Activated CD4-positive, alpha-beta memory T cell treated with anti-CD3 and anti-CD28 coated beads, Interleukin-2, amount 10 ng/mL, durations not matched to agents 7 days and 5 days (primary cell): ENCODE measurements at places on chromosomes 4 and X. TPM values are rescaled to one million over a fixed set of nuclear protein-coding genes. Genes with fewer than 3 reads are reported as not detected.
A peak's percentile ranks its signal among the peaks of the same experiment; 100 is the strongest.

GSTCD gene
- total RNA-seq, result 9.9 TPM

TSR2 gene
- 26.2 TPM for total RNA-seq

GRCh38 chr4:152620915-152621314 lies 58.9 kb downstream of the TMEM154 start:
- DNase-seq, result no peak

DNA sequence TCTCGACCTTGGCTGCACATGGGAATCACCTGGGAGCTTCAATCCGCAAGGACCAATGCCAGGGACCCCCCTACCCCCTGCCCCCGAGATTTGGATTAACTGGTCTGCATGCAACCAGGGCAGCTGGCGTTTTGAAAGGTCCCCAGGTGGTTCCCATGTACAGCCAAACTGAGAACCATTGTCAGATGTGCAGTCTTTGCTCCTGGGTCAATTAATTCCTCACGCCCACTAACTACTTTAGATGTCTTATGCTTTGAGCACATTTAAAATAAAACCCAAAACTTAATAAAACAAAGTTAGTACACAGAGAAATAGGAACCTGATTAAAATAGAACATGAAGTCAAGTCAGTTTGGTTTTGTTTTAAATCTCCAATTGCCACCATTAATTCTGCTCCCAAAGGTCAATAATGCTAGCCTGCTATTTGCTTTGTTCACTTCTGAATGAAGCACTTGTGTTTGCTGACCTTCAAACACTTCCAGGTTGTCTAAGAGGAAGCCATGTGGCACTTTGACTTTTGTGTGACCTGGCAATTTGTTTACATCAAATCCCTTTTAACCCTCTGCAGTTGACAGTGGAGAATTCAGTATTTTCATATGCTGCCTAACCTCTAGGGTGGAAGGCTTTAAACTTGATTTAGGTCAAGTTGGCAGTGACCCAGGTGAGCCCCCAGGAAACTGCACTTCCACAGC lies 27.2 kb upstream of the TMSB4X start:
- no peak for DNase-seq

DNA sequence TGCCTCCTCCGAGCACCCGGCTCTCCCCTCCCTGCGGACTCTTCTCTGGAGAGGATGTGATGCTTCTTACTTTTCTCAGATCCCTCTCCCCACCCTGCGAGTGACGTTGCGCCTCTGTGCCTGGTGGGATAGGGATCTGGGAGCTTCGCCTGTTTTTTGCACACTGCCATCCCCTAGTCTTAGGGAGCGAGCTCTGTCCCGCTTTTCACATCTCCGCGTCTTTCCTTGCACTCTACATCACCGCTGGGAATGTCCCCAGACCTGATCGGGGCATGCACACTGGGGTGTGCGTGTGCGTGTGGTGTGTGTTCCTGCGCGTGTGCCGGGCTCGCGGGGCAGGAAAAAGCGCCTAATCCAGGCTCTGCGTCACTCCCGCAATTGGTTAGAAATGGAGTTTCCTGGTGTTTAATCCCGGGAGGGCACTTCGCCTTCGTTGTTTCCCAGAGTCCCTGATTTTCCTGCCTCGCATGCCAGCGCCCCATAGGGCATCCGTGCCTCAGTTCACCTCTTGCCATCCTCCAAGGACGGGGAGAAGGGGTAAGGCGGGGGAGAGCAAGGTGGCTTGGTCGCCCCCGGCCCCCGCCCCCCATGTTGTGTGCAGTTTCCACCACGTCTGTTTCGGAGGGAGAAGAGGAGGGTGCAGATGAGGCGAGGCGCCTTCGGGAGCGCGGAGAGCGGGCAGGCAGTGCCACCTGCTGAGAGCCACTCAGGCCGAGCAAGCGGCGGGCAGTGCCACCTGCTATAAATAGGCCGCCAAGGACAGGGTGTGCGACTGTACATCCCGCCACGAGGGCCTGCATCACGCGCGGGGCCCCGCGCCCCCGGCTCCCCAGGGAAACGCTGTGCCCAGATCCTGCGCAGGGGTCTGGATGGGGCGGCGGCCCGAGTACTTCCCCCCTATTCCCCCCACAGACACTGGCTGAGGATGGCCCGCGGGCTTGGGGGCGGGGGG lies 759 bp upstream of the TBC1D1 start:
- DNase-seq, result peak; percentile 31

DNA sequence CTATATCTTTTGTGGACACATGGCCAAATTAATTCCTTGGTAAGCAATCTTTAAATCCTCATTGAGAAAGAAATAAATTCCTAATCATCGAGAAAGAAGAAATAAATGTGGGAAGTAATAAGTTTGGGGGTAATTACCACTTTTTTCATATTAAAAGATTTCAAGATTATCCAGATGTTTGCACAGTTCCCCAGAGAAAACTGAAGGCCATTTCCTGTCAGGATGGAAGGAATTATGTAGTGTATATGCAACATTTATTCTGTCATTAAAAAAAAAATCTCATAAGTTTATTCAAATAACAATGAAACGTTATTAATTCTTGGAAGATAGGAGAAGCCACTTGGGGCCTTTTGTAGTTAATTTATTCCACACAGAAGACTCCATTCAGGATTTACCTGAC lies 385.6 kb upstream of the NR3C2 start:
- no peak for DNase-seq
